ENCODE measurements at places on chromosomes 6 and 20.

DNA sequence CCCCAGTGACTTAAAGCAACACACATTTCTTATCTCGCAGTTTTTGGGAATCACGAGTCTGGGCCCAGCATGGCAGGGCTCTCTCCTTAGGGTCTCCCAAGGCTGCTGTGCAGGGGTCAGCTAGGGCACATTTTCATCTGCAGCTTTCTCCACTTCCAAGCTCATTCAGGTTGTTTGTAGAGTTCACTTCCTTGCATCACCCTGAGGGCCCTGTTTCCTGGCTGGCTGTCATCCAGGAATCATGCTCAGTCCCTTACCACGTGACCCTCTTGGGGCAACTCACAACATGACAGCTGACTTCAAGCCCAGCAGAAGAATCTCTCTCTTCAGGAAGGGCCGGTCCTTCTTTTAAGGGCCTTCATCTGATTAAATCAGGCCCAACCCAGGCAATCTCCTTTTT lies 21.3 kb downstream of the SNAP25 start:
- no peaks in the 10 kb centered on the region for H3K4me1 ChIP-seq
- H3K4me3 ChIP-seq: no peak overlapping the region
- H3K36me3 ChIP-seq: no peaks in the 10 kb centered on the region
- peaks cover 5% of the 10 kb centered on the region for H3K27me3 ChIP-seq
- DNase-seq: no peak
- no peak overlapping the region for H3K27ac ChIP-seq

- peaks cover 22% of the 10 kb centered on the region for H3K27me3 ChIP-seq
- no peaks in the 10 kb centered on the region for H3K4me1 ChIP-seq
- H3K36me3 ChIP-seq: no peaks in the 10 kb centered on the region
- DNase-seq: no peak
- H3K4me3 ChIP-seq: no peak overlapping the region
Observed at GRCh38 chr20:21266191-21266536, 37.0 kb upstream of the XRN2 start.

DNA sequence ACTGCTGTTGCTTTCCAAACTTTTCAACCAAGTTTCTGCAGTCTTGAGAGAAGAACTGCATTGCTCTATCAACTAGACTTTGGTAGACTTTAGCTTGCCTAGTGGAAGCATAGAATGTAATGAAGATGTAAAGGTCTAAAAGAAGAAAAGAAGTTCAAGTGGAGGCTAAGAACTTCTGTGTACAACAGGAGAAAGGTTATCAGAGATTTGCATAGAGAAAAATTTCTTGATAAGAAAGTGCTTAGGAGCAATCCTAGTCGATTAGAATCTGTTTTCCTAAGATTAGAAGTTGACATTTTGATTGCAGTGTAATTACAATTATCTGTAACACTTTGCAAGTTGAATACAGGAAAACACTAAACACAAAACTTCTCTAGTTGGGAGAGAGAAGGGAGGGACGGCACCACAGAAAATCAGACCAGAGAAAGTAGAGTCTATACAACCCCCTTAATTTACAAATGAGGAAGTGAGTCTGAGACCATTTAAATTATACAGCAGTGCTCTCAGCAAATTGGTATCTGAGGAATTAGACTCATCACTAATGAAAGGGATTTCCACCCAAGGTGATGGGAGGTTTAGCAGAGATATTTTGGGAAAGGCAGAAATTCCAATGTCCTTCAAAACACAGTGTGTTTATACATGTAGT lies 194.3 kb upstream of the MARCKS start:
- no peak overlapping the region for H3K4me3 ChIP-seq
- no peak overlapping the region for H3K27ac ChIP-seq
- H3K27me3 ChIP-seq: peaks cover 20% of the 10 kb centered on the region
- no peaks in the 10 kb centered on the region for H3K4me1 ChIP-seq
- H3K36me3 ChIP-seq: no peaks in the 10 kb centered on the region
- no peak for DNase-seq

- H3K4me3 ChIP-seq: no peak overlapping the region
- H3K36me3 ChIP-seq: no peaks in the 10 kb centered on the region
- H3K27me3 ChIP-seq: peaks cover 39% of the 10 kb centered on the region
- no peak for DNase-seq
- H3K4me1 ChIP-seq: no peaks in the 10 kb centered on the region
Observed at GRCh38 chr6:128731249-128732165, 151.4 kb upstream of the LAMA2 start.

- H3K36me3 ChIP-seq: no peaks in the 10 kb centered on the region
- no peaks in the 10 kb centered on the region for H3K4me1 ChIP-seq
- no peak overlapping the region for H3K27ac ChIP-seq
Observed at GRCh38 chr6:7025861-7026260, 81.9 kb upstream of the RREB1 start.

GRCh38 chr6:81487489-81487888 lies 265.0 kb downstream of the TENT5A start:
- no peak overlapping the region for H3K4me3 ChIP-seq
- H3K4me1 ChIP-seq: no peaks in the 10 kb centered on the region
- H3K27ac ChIP-seq: no peak overlapping the region
- H3K27me3 ChIP-seq: no peaks in the 10 kb centered on the region

- no peak overlapping the region for H3K4me3 ChIP-seq
- no peaks in the 10 kb centered on the region for H3K4me1 ChIP-seq
- no peaks in the 10 kb centered on the region for H3K36me3 ChIP-seq
- DNase-seq: no peak
Observed at GRCh38 chr20:47133809-47134456, 222.6 kb downstream of the ZMYND8 start.

GRCh38 chr20:37526238-37526838 lies 1.3 kb downstream of the BLCAP start:
- peaks cover 54% of the 10 kb centered on the region for H3K4me1 ChIP-seq
- DNase-seq: no peak
- H3K27ac ChIP-seq: peak overlapping the region; percentile 77
- peak overlapping the region; percentile 89 for H3K4me3 ChIP-seq
- no peaks in the 10 kb centered on the region for H3K27me3 ChIP-seq
- peaks cover 25% of the 10 kb centered on the region for H3K36me3 ChIP-seq

- peaks cover 65% of the 10 kb centered on the region for H3K27me3 ChIP-seq
- no peak overlapping the region for H3K27ac ChIP-seq
- no peak for DNase-seq
- no peak overlapping the region for H3K4me3 ChIP-seq
- no peaks in the 10 kb centered on the region for H3K4me1 ChIP-seq
Observed at GRCh38 chr20:1784586-1784985, 110.6 kb upstream of the SIRPA start.

DNA sequence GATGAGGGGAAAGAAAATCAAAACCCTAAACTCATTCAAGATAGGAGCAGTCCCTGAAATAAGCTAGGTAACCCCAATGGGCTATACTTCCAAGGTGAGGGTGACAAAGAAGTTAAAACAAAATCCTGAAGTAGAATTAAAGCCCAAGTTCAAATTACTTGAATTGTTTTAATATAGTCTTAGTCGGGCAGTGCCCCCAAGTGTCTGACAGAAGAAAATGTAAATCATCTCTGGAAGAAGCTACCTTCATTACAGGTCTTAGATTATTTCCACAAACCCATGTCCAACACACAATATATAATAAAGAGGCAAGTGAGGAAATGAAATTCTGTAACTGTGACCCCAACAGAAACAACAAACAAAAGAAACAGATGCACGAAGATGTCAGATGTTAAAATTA lies 36.8 kb upstream of the L3MBTL3 start:
- H3K36me3 ChIP-seq: peaks cover 3% of the 10 kb centered on the region
- no peak overlapping the region for H3K27ac ChIP-seq
- DNase-seq: no peak
- no peak overlapping the region for H3K4me3 ChIP-seq
